Stimulated activated CD8-positive, alpha-beta memory T cell treated with anti-CD3 and anti-CD28 coated beads, Interleukin-7, amount 100 ng/mL, for 4 hours (primary cell): ENCODE measurements at places on chromosomes 5 and 9.

DNA sequence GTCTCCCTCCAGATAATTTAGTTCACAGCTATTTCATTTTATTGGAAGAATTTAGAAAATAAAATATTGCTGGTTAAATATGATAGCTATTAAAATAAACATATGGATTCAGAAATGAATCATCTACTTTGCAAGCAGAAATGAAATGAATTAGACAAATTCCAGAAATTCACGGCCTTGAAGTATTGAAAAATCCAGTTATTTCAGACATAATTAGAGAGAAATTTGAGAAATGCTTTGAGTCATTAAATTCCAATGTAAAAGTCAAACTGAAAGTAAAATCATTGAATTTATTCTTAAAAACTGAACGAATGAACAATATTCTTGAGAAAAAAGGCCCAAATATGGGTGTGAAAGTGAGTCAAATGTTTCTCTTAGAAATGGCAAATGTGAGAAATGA lies 632.6 kb upstream of the EDIL3 start:
- DNase-seq: no peak

DNA sequence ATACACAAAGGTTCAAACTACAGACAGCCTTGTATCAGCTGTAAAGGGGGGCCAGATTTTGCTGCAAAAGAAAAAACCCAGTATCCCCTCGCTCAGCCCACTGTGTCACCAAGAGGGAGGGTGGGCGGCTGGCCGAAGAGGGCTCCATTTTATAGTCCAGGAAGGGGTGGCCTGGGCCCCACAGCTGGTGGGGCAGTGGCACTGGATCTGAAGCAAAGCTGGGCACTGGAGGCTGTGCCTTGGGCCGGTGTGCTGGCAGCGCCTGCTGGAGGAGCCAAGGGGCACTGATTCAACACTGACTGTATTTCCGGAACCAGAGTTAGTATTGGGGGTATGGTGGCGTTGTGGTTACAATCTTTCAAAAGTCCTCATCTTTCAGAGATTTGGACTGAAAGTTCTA lies 9.1 kb downstream of the BRD3 start:
- DNase-seq: no peak

DNA sequence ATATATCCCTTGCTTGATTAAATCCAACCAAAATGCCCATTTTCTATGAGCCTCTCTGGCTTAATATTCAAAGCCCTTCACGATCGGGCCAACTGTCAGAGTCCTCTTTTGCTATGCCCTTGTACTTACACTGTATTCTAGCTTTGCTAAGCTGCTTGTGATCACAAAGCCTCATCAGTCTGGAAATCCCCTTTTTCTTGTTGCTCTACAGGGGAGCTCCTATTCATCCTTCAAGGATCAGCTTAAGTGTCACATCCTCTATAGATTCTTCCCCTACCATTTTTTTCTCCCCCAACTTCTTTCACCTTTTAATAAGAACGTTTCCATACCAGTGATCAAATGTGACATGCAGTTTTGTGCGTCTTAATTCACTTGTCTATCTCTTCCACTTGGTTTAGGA lies 450.4 kb upstream of the CHD1 start:
- DNase-seq: no peak

GRCh38 chr5:117095346-117096332 lies 521.0 kb upstream of the SEMA6A start:
- no peak for DNase-seq

DNA sequence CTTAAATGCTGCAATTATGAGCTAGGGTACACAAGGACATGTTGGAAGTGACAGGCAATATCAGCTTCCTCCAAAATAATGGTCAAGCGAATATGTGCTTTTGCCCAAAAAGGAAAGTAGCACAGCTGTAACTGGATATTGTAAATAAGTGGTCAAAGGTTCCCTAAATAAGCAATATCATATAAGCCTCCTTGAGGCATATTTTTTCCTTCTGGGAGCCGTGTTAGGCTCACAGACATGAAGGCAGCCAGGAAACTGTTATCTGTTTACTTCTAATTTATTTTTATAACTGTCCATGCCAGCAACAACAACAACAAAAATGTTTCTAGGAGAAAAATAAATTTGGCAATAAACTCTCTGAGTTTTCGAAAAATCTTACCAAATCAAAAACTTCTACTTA lies 648.3 kb downstream of the PDE4D start:
- no peak for DNase-seq

DNA sequence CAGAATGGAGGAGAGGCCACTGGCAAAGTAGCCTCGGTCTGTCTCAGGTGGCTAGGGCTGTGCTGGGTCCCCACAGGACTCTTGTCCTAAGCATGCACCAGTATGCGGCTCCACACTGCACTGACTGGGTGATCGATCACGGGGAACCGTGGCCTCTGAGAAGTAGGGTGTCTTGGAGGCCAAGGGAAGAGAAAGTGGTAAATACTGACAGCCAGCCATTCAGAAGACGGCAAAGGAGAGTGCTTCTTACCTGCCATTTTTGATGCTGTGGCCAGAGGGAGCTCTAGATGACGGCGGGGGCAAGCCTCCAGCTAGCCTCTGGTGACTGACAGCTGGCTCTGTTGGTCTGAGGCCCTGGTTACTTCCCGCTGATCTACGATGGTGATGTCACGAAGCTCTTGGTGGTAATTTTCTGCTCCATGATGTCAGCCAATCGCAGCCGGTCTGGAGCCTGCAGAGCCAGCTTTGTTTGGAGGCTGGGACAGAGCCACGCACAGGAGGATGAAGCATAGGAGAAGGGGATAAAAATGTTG lies 40.4 kb upstream of the GADD45G start:
- no peak for DNase-seq

DNA sequence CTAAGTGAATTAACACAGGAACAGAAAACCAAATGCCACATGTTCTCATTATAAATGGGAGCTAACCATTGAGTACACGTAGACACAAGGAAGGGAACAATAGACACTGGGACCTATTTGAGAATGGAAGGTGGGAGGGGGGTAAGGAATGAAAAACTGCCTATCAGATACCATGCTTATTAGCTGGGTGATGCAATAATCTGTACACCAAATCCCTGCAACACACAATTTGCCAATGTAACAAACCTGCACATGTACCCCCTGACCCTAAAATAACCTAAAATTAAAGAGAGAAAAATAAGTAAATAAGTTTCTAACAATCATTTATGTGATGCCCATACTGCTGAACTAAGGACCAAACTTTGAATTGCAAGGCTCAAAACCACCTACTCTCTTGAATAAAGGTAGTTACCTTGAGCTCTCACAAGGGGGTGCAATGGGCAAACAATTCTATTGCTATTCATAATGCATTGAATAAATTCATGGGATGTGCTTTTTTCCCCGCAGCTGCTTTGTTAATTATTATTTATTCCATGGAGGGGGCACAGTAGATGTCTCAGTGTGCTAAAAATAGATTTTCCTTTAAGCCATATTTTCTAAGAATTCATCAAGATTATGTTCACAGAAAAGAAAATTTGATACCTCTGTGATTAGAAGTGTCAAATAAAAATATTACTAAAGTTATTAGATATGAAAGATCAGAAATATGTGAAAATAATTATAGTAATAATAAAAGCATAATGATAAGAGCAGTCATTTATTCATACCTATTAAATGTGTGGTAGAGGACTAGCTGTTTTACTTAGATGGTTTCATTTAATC lies 76.2 kb upstream of the PTPN3 start:
- DNase-seq: no peak

DNA sequence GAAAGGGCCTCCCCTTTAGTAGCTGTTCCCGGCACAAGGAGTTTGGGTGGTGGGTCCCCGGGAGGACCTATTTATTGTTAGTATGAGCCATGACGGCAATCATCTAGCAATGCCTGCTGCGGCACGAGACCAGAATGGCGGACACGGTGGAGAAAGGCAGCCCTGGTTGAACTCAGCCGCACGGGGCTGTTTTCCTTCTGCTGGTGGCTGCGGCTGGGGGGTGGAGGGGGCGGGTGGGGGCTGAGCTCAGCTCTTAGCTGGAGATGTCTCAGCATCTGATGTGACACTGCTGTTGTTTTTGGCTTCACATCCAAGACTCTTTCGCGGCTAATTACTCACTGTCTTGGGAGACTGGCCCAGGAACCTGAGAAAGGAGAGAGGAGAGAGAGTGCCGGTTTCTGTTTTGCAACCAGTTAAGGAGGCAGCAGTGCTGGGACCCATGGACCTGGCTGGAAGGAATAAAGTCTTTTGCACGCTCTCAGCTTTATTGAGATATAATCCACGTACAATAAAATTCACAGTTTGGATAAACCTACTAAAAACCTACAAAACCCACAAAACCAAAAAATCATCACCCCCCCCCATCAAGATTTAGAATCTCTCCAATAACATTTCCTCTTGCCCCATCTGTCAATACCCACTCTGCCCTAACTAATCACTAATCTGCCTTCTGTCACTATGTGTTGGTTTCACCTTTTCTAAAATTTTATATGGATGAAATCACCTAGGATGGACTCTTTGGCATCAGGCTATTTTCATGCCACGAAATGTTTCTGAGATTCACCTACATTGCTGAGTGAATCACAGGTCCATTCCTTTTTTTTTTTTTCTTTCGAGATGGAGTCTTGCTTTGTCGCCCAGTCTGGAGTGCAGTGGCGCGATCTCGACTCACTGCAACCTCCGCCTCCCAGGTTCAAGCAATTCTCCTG lies 81.8 kb upstream of the NEURL1B start:
- no peak for DNase-seq
